ENCODE measurements at places on chromosomes 4 and X. TPM values are rescaled to one million over a fixed set of nuclear protein-coding genes. Genes with fewer than 3 reads are reported as not detected.

Gene LRCH2
- 0.04 TPM for total RNA-seq

Gene EGF
- total RNA-seq = 1.5 TPM

Gene RAB40AL
- 0.08 TPM for total RNA-seq

Gene FOXP3
- not detected for total RNA-seq

Gene NELFA
- 28.0 TPM for total RNA-seq

Gene TEX11
- total RNA-seq = not detected

Gene DSPP
- total RNA-seq = not detected

Gene NR0B1
- total RNA-seq = not detected

Gene ANXA10
- not detected for total RNA-seq

Gene ZNF630
- 1.1 TPM for total RNA-seq

Gene TENT5D
- total RNA-seq = not detected

Gene DCAF8L2
- total RNA-seq = not detected

Gene NDST4
- not detected for total RNA-seq

Gene USP17L15
- not detected for total RNA-seq

Gene SERTM2
- total RNA-seq = not detected

Gene ZNF185
- total RNA-seq = 25.1 TPM

Gene TAF7L
- total RNA-seq = not detected

Gene FHIP1A
- total RNA-seq = 18.8 TPM

Gene HERC5
- total RNA-seq = 1.6 TPM

Gene CT47B1
- total RNA-seq = not detected

Gene XG
- total RNA-seq = 11.8 TPM

Gene BEX1
- 0.31 TPM for total RNA-seq
